ENCODE measurements at places on chromosomes 11 and 22. TPM values are rescaled to one million over a fixed set of nuclear protein-coding genes. Genes with fewer than 3 reads are reported as not detected.

GRCh38 chr11:18590571-18590970 is 2.0 kb upstream of the UEVLD start:
- DNase-seq, result no peak

DNA sequence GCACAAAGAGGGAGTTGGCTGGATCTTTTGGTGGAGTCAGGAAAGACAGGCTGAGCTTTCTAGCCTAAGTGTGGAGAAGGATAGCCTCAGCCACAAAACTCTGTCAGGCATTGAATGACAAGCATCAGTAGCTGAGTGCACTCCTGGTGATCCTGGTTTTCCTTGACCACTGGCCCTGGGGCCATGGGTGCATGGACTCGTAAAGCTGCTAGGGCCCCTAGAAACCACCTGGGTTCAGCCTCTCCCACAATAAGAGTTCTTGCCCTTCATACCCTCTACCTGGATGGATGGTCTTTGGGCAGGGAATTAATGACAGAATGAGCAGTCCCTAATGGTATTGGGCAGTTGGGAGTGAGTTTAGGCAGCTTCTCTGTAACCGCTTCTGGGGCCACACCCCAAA is 22.9 kb downstream of the TUB start:
- DNase-seq, result no peak

The SCGB1D2 gene
- not detected for total RNA-seq

The P2RX6 gene
- total RNA-seq, result 19.3 TPM

DNA sequence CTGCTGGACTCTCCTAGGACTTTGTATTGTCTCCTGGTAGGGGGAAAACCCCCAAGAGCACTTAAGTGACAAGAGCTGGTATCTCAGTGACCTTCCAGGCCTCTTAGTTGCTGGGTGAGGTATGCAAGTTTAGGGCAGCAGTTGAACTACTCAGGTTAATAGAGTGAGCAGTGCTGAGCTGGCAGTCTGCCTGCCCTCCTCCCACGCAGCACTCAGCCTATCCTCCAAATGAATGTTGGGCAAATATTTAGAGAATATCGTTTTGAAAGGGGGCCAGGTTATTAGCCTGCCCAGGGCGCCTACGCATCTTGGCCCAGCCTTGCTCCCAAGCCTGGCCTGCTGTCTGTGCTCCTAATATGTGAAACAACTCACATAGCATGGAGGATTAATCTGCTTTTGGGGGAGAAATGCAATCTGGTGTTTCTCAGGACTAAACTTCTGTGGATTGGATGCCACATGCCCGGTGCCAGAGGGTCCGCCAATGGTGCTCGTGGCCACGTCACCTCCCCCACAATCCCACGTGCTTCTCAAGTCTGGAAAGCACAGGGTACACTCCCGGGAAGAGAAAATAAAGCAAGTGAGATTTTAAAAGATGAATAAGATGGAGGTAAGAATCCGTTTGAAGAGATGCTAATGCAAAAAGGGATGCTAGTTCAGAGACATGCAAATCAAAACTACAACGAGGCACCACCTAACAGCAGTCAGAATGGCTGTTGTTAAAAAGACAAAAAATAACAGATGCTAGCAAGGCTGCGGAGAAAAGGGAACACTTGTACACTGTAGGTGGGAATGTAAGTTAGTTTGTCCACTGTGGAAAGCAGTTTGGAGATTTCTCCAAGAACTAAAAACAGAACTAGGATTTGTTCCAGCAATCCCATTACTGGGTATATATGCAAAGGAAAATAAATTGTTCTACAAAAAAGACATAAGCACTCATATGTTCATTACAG is 67.7 kb downstream of the SPON1 start:
- DNase-seq, result peak; percentile 82

DNA sequence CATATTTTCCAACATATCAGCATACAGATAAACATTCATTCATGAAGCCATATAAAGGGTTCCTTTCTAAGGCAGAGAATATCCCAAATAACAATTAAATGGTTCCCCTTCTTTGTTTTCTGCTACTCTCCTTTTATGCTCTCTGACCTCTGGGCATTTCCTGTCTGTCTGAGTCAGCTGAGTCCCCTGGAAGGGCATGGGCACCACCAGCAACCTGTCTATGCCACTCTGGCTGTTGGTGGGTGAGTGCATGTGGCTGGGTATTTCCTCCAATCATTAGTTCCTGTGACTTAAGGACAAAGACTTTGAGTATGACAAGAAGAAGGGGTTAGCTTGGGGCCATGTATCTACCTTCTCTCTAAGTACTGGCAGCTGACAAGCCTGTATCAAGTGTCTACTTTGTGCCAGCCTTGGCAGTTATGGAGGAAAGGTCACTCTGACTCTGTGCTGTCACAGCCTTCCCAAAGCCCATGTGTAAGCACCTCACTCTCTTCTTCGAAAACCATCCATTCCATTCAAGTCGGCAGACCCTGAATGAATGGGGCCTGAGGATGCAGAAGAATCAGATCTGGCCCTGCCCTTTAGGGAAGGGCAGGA is 86.3 kb upstream of the PHOX2A start:
- no peak for DNase-seq

GRCh38 chr11:64321533-64321932 is 3.6 kb downstream of the PRDX5 start:
- no peak for DNase-seq

The MS4A4A gene
- total RNA-seq, result 2.9 TPM

The MS4A12 gene
- total RNA-seq, result not detected

The CDCA5 gene
- 4.9 TPM for total RNA-seq

The CARD16 gene
- total RNA-seq, result 3.3 TPM

GRCh38 chr11:88414385-88414861 is 76.9 kb upstream of the CTSC start:
- peak; percentile 82 for DNase-seq

- no peak for DNase-seq
These were observed 13.9 kb downstream of the SCGB1A1 start for GRCh38 chr11:62432695-62433094.

- DNase-seq, result no peak
These were observed 1.2 kb downstream of the LIF start for GRCh38 chr22:30245181-30245984.

The NDUFA6 gene
- total RNA-seq, result 68.3 TPM

The RCOR2 gene
- total RNA-seq, result 3.0 TPM

- DNase-seq, result peak; percentile 13
These were observed 17.6 kb upstream of the SPON1 start for GRCh38 chr11:13944911-13945425.

DNA sequence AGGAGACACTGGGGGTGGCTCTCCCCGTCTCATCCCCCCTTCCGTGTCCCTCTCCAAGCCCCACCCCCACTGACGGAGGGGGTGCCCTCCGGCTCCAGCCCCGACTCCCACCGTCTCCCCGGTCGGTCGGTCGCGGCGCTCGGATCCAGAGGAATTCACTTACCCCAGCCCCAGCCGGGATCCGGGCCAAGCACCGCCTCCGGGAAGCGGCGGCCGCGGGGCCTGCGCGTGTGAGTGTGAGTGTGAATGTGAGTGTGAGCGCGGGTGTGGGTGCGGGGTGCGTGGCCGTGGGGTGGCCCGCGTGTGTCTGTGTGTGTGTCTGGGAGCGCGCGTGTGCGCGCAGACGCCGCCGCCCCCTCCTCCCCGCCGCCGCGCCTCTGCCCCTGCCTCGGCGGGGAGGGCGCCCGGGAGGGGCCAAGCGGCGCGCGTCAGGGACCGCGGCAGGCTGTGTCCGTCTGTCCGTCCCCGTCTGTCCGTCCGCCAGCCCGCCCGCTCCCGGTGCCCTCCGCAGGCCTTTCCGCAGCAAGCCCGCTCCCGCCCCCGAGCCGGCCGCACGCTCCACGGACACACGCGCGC is at the start of gene ELFN2:
ELFN2 (minus strand) TSS at position 345 of the 576 bp plus-strand sequence. CDS start 51,945 bp downstream, outside the sequence.
- peak; percentile 62 for DNase-seq

The C11orf42 gene
- total RNA-seq, result not detected

- peak; percentile 95 for DNase-seq
These were observed 7.5 kb downstream of the FREY1 start for GRCh38 chr11:45899448-45900174.

The SLC22A6 gene
- not detected for total RNA-seq
